ENCODE measurements at places on chromosomes 3 and 15.

- no peak for DNase-seq
Measured at GRCh38 chr15:61141497-61142125, 87.5 kb downstream of the RORA start.

GRCh38 chr3:161927131-161927530 lies 430.5 kb downstream of the OTOL1 start:
- DNase-seq: no peak

DNA sequence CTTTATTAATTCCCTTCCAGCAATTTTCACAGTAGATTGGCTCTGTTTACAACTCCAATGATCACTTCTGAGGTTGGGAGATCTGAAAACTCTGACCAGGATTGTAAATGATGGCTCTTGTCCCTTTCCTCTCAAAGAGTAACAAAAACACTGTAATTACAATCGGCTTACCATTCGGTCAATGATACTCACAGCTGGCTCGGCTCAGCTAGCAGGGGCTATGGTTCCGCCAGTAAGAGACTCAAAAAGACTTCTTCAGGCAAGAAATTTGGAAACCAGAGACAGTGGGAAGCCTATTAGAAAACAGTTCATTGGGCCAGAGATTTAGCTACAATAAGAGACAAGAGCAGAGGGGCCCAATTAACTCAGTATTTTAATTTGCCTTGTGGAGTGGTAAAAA lies 96.6 kb downstream of the LRRC3B start:
- no peak for DNase-seq

DNA sequence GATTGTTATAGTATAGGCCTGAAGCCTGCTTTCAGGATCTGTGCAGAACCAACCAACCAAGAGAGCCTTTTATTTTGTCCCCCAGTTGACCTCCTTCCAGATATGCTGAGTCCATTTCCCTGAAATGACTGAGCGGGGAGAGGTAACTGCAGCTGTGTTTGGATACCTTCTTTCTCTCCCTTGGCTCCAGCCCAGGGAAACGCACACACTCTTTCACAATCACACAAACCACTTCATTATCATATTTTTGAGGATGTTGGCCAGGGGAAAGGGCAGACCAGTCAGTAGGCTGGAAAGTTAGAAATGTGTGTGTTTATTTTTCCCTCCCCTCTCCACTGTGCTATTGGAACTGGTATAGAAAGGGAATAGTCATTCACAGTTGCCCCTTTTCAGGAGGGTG lies 417.7 kb upstream of the TBL1XR1 start:
- no peak for DNase-seq

- DNase-seq: no peak
Measured at GRCh38 chr3:47520756-47521155, 7.2 kb upstream of the ELP6 start.

Measured in amniotic stem cell (primary cell).